ENCODE measurements at places on chromosomes 4 and X. TPM values are rescaled to one million over a fixed set of nuclear protein-coding genes. Genes with fewer than 3 reads are reported as not detected.
A peak's percentile ranks its signal among the peaks of the same experiment; 100 is the strongest.

DNA sequence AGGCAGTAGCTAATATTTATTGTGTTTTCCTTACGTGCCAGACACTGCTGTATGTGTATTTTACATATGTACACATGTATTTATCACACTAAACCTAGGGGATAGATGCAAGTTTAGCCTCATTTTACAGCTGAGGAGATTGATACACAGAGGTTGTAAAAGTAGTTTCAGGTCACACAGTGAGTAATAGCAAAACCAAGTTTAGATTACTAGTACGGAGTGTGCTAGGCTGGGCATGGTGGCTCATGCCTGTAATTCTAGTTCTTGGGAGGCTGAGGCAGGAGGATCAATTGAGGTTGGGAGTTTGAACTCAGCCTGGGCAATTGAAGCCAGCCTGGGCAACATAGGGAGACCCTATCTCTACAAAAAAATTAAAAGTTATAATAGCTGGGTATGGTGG, 701.1 kb upstream of the ATOH1 start:
- no peak for DNase-seq
- H3K27me3 ChIP-seq = no peaks in the 10 kb centered on the region
- H3K27ac ChIP-seq = no peak overlapping the region

DNA sequence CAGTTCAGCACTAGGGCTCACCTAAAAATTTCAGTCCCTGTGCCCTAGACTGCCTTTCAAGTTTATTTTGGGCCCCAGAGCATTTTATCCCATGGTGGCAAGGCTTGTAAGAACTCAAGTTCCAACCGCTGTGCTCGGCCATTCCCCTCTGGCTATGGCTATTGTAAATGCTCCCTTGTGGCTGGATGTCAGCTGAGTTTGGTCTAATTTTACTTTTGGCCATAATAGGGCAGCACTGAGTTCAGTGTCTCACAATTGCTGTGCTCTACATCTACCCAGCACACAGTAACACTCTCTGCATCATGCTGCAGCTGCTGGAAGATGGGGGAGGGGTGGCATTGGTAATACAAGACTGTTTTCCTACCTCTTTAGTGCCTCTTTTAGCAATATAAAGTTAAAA, 210.8 kb upstream of the IRS4 start:
- no peaks in the 10 kb centered on the region for H3K36me3 ChIP-seq
- no peaks in the 10 kb centered on the region for H3K27me3 ChIP-seq
- no peak for DNase-seq

DNA sequence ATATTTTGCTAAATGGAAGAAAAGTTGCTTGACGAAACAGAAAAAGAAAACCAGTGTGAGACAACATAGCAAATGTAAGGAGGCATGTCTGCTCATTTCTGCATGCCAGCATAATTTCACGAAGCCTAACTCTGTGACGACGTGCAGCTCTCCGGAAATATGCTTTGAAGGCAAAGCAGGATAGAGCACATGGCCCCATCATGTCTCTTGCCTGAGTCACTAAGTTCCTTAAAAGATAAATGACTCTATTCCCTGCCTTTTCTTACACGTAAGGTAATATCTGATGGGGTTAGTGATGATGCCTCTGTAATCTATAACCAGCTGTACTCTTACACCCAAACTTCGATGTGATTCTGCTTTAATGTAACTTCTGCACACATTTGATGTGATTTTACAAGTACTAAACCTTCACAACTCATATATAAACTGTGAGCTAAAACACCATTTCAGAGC, 64.5 kb downstream of the ANXA3 start:
- H3K4me1 ChIP-seq = no peaks in the 10 kb centered on the region
- H3K27ac ChIP-seq = no peak overlapping the region
- no peak for DNase-seq
- H3K4me3 ChIP-seq = no peak overlapping the region
- no peaks in the 10 kb centered on the region for H3K27me3 ChIP-seq
- no peaks in the 10 kb centered on the region for H3K36me3 ChIP-seq

SH3RF1 gene
- polyA plus RNA-seq = 8.2 TPM

DNA sequence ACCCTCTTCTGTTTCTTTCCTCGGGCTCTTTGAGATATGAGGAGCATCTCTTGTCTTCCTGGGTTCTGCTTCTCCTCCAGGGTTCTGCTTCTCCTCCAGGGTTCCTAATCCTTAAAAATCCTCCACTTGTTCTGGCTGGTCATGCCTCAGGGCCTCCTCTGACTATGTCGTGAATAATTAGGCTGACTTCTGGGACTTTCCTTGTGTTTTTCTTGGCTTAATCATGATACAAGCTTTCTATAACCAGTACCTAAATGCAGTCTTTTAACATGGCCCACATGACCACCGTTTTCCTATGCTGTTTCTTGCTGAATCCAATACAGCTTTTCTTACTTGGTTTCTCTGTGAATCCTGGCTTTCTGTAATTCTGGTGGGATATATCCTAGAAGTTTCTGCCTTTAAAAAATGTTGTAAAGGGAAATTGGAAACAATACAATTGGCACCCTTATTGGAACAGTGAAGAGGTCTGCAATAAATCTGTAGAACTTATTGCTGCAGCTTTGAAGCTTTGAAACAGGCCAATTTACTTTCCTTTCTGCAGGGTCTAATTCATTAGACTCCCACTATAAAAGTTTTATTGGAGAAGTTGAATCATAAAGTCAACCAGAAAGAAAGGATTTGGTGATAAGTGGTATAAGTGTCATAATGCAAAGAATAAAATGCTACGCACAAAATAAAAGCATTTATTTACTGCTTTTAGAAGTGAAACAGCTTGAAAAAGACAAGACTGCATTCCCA, 213.1 kb downstream of the UGT8 start:
- DNase-seq = no peak
- no peaks in the 10 kb centered on the region for H3K27me3 ChIP-seq
- H3K4me3 ChIP-seq = no peak overlapping the region

DNA sequence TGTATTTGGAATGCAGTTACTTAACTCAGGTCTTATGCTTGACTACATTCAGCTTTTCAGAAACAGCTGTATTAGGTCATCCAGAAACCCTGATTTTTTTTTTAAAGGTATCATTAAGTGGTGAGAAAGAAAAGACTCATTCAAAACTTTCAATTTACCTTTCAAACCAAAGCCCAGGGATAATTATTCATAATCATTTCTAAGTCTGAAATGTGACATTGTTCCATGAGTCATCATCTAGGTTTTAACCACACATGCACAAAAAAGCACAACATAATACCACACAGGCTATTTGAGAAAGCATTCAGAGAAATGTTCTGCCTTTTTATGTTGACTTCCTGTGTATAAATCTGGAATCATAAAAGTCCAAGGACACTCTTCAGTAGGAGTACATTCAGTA, 288.2 kb downstream of the IL1RAPL2 start:
- no peaks in the 10 kb centered on the region for H3K4me1 ChIP-seq
- no peaks in the 10 kb centered on the region for H3K27me3 ChIP-seq
- H3K4me3 ChIP-seq = no peak overlapping the region
- DNase-seq = peak; percentile 3
- H3K36me3 ChIP-seq = no peaks in the 10 kb centered on the region

GRCh38 chr4:13892739-13893105, 265.2 kb upstream of the BOD1L1 start:
- H3K27me3 ChIP-seq = no peaks in the 10 kb centered on the region
- H3K4me3 ChIP-seq = no peak overlapping the region
- H3K36me3 ChIP-seq = no peaks in the 10 kb centered on the region
- H3K4me1 ChIP-seq = no peaks in the 10 kb centered on the region
- DNase-seq = no peak
- H3K27ac ChIP-seq = no peak overlapping the region

CHST7 gene
- polyA plus RNA-seq = 2.0 TPM

DNA sequence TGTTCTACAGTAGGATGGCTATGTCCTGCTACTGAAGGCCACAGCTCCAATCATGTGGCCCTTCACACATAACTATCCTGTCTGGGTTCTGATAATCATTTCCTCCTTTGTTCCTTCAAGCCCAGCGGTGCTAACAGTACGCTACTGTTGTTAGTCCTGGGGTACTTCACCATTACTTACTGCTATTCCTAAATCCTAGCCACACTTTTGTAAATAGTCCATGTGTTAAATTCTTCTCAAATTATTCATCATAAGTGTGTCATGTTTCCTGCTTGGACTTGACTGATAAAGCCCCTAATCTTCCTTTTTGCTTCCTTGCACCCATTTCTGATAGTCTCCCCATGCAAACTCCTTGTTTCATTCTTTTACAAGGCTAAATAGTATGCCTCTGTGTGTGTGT, 332.6 kb downstream of the FGF13 start:
- H3K27ac ChIP-seq = no peak overlapping the region
- no peaks in the 10 kb centered on the region for H3K36me3 ChIP-seq
- no peak overlapping the region for H3K4me3 ChIP-seq
- no peak for DNase-seq
- H3K4me1 ChIP-seq = no peaks in the 10 kb centered on the region
- no peaks in the 10 kb centered on the region for H3K27me3 ChIP-seq

MYL5 gene
- 29.6 TPM for polyA plus RNA-seq

DNA sequence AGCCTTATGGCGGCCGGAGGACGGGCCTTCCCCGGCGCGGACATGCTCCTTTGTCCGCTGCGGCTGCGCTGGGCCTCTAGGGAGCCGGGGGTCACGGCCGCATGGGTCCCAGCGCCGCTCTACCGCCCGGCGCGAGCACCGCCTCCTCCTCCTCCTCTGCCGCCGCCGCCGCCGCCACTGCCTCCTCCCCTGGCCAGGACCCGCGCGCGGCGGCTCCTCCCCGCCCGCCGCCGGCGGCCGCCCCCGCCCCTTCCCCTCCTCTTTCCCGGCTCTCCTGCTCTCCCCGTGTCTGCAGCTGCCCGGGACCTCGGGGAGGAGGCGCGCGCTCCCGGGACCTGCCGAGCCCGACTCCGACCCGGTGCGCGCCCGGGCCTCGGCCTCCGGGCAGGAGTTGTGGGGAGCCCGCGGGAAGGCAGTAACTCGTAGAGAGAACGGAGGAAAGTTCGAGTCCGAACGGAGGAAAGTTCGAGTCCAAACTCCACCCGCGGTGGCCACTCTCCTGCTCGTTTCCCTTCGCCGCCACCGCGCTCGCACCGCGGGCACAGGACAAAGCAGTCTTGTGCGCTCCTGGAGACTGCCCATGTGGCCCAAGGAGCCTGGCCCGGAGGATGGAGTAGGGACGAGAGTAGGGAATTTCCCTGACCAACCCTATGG, at the start of gene ADGRA3:
Gene ADGRA3, minus strand, starts transcription at position 179 of the 654 bp plus-strand sequence. CDS start 282 bp downstream, outside the sequence.
- peak; percentile 91 for DNase-seq
- peak within 1 kb of the TSS; percentile 88 for H3K27ac ChIP-seq
- H3K36me3 ChIP-seq = no peaks in the 10 kb centered on the region

UGT2A1 gene
- polyA plus RNA-seq = 2.4 TPM

ANKRD50 gene
- 2.7 TPM for polyA plus RNA-seq

ADH1B gene
- 38.6 TPM for polyA plus RNA-seq

Data from kidney (tissue), 22 donors.